Stomach (tissue), 19 donors: ENCODE measurements at places on chromosomes 3 and 15. TPM values are rescaled to one million over a fixed set of nuclear protein-coding genes. Genes with fewer than 3 reads are reported as not detected.

Gene COL7A1
- 75.3 TPM for total RNA-seq

Gene CCR3
- not detected for total RNA-seq

Gene IQCF5
- total RNA-seq = not detected

DNA sequence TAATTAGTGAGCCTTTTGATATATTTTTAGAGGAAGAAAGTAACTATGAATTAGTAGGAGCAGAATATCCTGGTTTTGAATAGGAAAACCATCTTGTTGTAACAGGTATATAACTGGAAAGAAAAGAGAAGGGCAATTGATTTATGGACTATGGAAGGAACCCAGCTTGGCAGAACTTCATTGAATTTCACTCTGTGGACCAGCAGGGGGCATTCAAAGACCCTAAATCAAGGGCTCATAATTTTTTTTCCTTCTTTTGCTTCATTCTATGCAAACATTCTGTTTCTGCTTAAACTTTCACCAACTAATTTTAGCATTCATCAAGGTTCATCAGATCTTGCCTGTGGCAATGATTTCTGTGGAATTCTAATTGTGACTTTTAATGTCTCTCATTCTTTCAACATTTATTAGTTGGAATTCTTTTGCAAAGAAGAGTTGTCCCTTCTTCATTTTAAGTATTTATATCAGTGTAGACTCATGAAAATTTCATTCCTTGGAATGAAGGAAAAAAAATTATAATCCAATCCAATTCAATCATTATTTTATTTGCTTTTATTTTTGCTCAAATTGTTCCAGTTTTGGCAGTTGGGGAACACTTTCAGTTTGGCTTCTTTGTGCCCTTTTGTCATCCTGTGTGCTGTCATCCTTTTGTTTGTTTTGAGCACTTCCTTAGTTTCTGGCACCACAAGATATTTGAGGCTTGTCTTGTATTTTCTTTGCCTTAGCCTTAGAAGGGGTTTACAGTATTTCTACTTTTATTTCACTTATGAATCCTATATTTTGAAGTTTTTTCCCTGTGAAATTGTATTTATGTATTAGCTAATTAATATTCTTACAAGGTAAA lies 30.4 kb downstream of the NXPE3 start:
- DNase-seq = peak; percentile 69

Gene ZSCAN29
- total RNA-seq = 8.5 TPM

- DNase-seq = peak; percentile 61
Measured at GRCh38 chr15:96329403-96329981, 1.0 kb upstream of the NR2F2 start.

DNA sequence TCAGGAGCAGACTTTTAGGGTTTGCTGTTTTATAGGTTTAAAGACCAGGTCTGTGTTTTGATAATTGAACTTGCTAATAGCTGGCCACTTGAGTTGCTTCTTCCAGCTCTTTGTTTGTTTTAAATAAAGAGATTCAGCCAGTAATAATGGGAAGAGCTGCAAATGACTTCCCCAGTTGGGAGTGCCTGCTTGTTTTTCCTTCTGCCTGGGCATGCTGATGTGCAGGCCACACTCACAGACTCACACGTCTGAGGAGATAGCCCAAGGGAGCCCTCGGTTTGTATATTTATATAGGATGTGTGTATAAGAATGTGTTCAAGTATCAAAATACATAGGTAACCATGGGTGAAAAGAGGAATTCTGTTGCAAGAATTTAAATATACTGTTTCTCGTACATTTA lies 78.2 kb upstream of the BOC start:
- DNase-seq = no peak

DNA sequence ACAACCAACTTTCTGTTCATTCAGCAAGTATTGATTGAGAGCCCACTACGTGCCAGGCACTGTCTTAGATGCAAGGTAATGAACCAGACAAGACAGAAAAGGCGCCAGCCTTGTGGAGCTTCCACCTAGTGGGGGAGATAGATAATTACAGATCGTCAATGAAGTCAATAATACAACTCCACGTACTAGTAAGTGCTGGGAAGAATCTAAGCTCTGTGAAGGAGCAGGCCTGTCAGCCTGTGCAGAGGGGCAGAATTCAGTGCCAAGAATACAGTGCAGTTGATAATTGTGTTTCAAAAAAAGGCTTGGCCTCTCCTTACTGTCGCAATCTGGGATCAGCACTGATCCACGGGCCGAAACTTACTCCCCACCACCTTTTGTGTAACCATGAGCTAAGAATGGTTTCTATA lies 186.3 kb downstream of the FEZF2 start:
- peak; percentile 20 for DNase-seq

Gene XIRP1
- total RNA-seq = 0.18 TPM

- DNase-seq = no peak
Measured at GRCh38 chr15:63452552-63453136, 51.7 kb upstream of the USP3 start.

GRCh38 chr3:101379658-101380376 lies 59.4 kb upstream of the IMPG2 start:
- DNase-seq = no peak

Gene ADAMTSL3
- 35.6 TPM for total RNA-seq

Gene ETFA
- total RNA-seq = 68.2 TPM

Gene TTLL13
- total RNA-seq = not detected

- no peak for DNase-seq
Measured at GRCh38 chr15:63490345-63491034, 13.9 kb upstream of the USP3 start.

Gene HRH1
- total RNA-seq = 5.0 TPM

Gene CHRFAM7A
- 3.5 TPM for total RNA-seq

GRCh38 chr3:187165144-187165543 lies 25.8 kb upstream of the RPL39L start:
- DNase-seq = no peak

Gene ATP13A4
- 12.3 TPM for total RNA-seq

Gene IL17RE
- total RNA-seq = 59.4 TPM

Gene SMAD3
- total RNA-seq = 103 TPM

DNA sequence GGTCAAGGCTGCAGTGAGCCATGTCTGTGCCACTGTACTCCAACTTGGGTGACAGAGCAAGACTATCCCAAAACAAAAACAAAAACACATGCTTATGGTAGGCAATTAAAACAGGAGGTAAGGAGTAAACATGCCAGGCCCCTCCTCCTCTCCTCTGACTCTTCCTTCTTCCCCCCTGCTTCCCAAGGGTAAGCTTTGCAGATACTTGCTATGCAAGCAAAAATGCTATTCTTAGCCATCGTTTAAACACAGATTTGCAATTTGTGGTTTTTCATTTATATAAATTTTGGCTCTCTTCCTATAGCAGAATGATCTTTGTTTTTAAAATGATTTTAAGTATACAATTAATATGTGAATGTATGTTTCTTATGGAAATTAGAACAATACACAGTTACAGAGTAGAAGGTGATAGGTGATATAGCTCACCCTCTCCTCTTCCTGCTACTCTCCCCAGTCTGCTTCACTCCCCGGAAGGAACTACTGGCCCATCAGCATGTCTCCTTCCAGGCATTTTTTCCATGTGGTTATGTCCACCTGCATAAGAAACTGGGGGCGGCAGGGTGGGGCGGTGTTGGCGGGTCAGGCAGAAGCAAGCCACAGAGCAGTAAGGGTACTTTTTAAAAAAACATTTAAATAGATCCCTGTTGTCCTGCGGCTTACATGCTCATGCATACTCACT lies 42.1 kb downstream of the IGF1R start:
- no peak for DNase-seq

- DNase-seq = peak; percentile 64
Measured at GRCh38 chr15:72237029-72237852, 6.3 kb upstream of the PKM start.

- DNase-seq = no peak
Measured at GRCh38 chr3:55440104-55440708, 46.9 kb downstream of the WNT5A start.

Gene UMPS
- total RNA-seq = 6.7 TPM

Gene COL8A1
- 16.5 TPM for total RNA-seq

GRCh38 chr3:41260063-41260450 lies 60.8 kb downstream of the CTNNB1 start:
- no peak for DNase-seq

Gene SERPINI2
- not detected for total RNA-seq

DNA sequence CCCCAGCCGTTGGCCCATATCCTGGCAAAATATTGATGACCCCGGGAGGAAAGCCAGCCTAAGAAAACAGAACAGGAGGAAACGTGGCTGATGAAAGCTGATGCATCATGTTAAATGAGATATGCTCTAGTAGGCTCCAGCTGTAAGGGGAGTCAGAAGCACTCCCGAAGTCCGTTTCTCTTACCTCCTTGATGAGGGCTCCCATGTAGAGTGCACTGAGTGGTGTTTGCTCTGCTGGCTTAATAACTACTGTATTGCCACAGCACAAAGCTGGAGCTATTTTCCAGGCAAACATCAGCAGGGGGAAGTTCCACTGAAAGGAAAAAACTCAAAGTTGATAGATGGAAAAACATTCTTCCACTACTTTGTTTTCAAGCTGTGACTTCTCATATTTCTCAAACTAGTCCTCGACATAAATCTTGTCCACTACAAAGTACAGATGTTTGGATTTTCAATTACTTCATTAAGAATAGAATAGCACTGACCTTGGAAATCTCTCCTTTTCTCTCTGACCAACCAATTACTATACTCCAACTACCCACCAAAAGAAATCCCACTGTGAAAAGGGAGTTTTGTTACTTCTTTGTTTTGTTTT lies 72.7 kb downstream of the ALDH1A2 start:
- DNase-seq = peak; percentile 7

DNA sequence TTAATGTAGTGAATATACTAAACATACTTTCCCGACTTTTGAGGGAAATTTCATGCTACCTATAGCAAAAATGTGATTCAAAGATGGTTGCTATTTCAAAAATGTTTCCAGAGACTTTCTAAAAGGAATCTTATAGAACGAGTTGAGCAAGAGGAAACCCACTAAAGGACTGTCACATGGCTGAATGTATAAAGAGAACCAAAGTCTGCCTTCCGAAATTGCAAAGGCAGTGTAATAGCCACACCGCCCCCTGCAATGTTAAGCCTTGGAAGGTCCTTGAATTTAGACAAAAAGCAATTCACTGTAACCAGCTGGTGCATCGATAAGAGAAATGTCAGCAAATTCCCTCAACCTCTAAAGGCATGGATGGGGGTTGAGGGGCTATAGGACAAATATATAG lies 142.8 kb downstream of the CHL1 start:
- no peak for DNase-seq

- no peak for DNase-seq
Measured at GRCh38 chr3:160567774-160568173, 2.4 kb upstream of the KPNA4 start.

GRCh38 chr3:44968447-44968858 lies 7.5 kb downstream of the ZDHHC3 start:
- DNase-seq = no peak

GRCh38 chr3:49602049-49602554 lies 47.8 kb downstream of the BSN start:
- DNase-seq = no peak

DNA sequence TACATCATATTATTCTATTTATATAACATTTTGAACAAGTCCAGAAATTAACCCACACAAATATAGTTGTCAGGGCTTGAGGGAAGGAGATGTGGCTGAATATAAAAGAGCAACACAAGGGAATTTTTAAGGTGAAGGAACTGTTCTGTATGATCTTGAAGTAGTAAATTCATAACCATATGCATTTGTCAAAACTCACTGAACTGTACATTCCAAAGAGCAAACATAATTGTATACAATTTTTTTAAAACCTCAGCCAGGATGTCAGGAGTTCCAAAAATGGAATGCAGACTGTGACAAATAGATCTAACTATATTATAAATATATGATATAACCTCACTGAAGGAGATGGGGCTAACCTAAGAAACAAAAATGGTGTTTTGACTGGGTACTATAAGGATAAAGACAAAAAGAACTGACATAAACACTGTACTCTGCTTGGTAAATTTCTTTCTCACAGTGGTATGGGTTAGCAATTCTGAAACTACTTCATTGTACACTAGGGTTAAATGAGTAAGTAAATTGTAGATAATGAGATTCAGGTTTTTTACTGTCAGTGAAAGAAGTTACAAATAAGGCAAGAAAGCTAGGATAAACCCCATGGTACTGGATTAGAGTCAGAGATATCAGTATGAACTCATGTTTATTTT lies 14.4 kb downstream of the GOLGB1 start:
- no peak for DNase-seq

- no peak for DNase-seq
Measured at GRCh38 chr3:2792432-2792831, 317.7 kb downstream of the IL5RA start.

Gene CCDC80
- 11.2 TPM for total RNA-seq

GRCh38 chr3:57796261-57796660 lies 40.2 kb downstream of the SLMAP start:
- no peak for DNase-seq

GRCh38 chr15:65310431-65311137 lies 6.1 kb downstream of the RNU5B-1 start:
- no peak for DNase-seq
